ENCODE measurements at places on chromosomes 2 and 18.

DNA sequence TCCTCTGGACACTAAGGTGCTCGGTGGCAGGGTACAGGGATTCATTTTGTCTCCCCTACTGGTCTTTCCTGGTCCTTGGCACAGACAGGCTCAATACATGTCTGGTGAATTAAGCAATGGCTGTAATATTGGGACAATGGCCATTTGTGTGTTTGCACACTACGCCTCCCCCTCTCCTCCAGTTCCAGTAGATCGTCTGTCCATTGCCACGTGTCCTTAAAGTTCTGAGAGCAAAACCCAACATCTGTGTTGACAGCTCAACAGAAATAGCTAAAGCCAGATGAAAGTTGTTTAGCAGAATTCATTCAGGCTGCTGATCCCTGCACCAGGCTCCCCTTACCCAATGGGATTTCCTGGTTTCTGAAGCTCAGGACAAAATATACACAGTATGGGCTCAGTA is 9.0 kb upstream of the FABP1 start:
- DNase-seq, result no peak

GRCh38 chr2:217106650-217107014 is 246.8 kb upstream of the TNP1 start:
- peak; percentile 61 for DNase-seq

DNA sequence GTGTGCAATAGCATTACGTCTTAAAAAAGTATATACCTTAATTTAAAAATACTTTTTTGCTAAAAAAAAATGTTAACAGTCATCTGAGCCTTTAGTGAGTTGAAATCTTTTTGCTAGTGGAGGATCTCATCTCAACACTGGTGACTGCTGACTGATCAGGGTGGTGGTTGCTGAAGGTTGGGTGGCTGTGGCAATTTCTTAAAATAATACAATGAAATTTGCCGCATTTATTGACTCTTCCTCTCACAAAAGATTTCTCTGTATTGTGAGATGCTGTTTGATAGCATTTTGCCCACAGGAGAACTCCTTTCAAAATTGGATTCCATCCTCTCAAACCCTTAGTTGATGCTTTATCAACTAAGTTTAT is 46.1 kb upstream of the ANXA4 start:
- DNase-seq, result no peak

- DNase-seq, result peak; percentile 59
Measured at GRCh38 chr2:83081826-83082690, 1377.0 kb downstream of the SUCLG1 start.

GRCh38 chr18:25494888-25495287 is 142.9 kb upstream of the ZNF521 start:
- peak; percentile 4 for DNase-seq
